Natural killer cell treated with Interleukin-12 subunit alpha and Interleukin-12 subunit beta and Interleukin-15 and Interleukin-18, amount 100 ng/mL, for 72 hours (primary cell): ENCODE measurements at places on chromosomes 6 and 20.
A peak's percentile ranks its signal among the peaks of the same experiment; 100 is the strongest.

DNA sequence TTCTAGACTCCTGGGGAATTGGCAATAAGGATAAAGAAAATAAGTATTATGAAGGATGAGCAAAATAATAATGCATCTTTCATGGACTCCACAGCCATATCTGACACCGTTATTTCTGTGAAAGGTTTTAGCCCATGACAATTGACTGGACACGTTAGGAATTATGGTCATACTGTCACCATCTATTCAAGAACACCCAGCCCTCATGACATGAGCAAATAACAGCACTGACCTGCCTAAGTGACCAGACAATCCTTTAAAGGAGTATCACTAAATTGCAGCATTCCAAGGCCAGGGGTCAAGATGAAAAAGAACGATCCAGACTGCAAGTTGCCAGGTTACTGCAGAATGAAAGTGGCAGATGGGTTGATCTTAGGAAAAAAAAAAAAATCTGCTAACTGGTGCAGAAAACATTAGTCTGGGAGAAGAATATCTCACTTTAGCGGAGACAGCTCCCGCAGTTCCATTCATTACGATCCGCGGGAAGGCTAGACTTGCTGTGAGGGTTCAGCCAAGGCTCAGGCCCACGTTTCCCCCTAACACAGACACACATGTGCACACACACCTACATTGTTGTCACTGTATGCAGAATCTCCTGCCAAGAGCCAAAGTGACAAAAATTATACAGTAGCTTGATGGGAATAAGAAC lies 237.7 kb upstream of the AGPAT4 start:
- peaks cover 9% of the 10 kb centered on the region for H3K27me3 ChIP-seq
- no peak for DNase-seq
- H3K36me3 ChIP-seq, result no peaks in the 10 kb centered on the region
- no peak overlapping the region for H3K4me3 ChIP-seq
- no peak overlapping the region for H3K27ac ChIP-seq
- H3K4me1 ChIP-seq, result no peaks in the 10 kb centered on the region

DNA sequence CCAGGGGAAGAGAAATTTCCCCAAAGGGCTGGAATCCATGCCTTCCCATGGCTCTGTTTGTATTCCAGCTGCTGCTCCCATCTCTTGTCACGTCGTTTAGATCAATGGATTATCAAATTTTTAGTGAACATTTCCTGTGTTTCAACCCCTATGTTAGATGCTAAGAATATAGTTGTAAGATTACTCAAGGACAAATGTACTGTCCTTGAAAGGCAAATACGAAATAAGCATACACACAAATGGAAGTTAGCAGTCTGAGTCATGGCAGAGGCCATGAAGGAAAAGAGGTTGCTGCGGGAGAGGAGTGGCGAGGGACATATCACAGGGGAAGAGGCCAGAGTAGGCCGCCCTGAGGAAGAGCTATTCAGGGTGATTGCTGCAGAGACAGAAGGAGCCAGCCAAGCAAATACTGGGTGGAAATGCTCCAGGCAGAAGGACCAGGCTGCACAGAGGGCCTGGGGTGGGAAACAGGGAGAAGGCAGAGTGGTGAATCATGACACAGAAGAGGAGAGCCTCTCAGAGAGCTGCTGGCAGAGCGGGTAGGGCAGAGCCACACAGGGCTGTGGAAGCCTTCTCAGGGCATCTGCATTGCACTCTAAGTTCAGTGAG lies 219.2 kb upstream of the LRFN2 start:
- H3K36me3 ChIP-seq, result no peaks in the 10 kb centered on the region
- H3K4me1 ChIP-seq, result no peaks in the 10 kb centered on the region
- no peak overlapping the region for H3K27ac ChIP-seq
- DNase-seq, result no peak
- no peaks in the 10 kb centered on the region for H3K27me3 ChIP-seq
- H3K4me3 ChIP-seq, result no peak overlapping the region

GRCh38 chr6:35377002-35377401 lies 34.6 kb downstream of the PPARD start:
- H3K4me1 ChIP-seq, result peaks cover 39% of the 10 kb centered on the region
- peak overlapping the region; percentile 64 for H3K4me3 ChIP-seq
- H3K36me3 ChIP-seq, result peaks cover 5% of the 10 kb centered on the region
- H3K27me3 ChIP-seq, result no peaks in the 10 kb centered on the region
- no peak for DNase-seq

DNA sequence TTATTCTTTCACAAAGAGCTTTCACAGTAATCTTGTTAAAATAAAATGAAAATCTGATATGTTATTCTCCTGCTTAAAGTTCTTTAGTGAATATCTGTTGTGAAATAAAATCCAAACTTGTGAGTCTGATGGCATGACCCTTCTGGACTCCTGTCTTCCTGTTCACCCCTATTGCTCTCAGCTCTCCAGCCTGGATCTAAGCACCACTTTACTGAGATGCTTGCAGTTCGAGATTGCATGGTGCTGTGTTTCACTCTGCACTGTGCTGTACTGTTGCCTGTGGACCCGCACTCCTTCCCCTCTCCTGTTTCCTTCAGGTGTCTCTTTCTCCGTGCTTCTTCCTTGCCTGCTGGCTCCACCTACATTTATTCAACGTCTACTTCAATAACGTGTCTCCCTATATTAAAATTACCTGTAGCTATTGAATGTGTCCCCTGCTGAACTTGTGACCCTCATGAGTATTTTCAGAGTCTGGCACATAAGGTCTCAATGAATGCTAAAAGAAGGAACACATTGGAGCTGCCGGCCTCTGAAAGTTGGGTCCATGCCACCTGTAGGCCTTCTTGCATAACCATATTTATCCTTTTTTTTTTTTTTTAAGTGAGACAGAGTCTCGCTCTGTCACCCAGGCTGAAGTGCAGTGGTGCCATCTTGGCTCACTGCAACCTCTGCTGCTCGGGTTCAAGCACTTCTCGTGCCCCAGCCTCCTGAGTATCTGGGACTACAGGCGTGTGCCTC lies 100.1 kb downstream of the ARID1B start:
- no peaks in the 10 kb centered on the region for H3K36me3 ChIP-seq
- no peaks in the 10 kb centered on the region for H3K27me3 ChIP-seq
- no peak for DNase-seq

- H3K4me1 ChIP-seq, result no peaks in the 10 kb centered on the region
- H3K27ac ChIP-seq, result no peak overlapping the region
- H3K4me3 ChIP-seq, result no peak overlapping the region
- no peaks in the 10 kb centered on the region for H3K36me3 ChIP-seq
Measured at GRCh38 chr20:8413691-8414090, 281.6 kb downstream of the PLCB1 start.
